ENCODE measurements at places on chromosomes 13 and 19.

GRCh38 chr19:55258828-55259539, at the start of gene PPP6R1:
Gene PPP6R1 (minus strand): TSS chr19:55259017. CDS start chr19:55247103, 11,914 bp downstream.
- peak; percentile 100 for DNase-seq

DNA sequence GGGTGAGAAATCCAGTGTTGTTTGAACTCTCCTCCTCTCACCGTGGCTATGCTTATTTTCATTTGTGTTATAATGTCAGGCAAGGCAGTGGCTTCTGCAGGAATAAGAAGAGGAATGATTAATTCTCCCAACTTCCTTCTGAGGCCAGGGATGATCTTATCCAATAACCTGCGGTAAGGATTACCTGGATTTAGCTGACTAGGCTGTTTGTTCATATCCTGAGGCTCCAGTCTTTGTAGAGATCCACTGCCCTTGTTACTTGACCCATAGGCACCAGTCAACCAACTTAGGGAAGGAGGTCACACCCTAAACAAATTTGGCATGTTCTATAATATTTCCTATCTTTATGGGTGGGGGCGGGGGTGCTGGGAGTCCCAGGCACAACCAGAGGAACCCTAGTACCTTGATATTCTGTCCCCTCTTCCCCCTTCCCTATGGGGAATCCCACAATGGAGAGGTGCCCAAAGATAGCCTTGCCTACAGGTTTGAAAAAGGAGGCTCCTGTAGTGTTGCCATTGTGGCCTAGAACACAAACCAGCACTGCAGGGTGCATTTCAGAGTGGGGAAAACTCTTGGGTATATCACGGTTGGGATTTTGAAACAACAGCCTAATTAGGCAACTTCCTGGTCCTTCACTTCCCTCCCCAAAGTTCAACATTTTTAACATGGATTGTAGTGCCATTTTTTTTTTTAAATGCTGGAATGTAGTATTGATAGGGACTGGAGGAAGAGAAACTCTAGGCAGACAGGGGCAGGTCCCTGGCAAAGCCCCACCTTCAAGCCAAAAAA, 977.5 kb upstream of the SPRY2 start:
- no peak for DNase-seq

DNA sequence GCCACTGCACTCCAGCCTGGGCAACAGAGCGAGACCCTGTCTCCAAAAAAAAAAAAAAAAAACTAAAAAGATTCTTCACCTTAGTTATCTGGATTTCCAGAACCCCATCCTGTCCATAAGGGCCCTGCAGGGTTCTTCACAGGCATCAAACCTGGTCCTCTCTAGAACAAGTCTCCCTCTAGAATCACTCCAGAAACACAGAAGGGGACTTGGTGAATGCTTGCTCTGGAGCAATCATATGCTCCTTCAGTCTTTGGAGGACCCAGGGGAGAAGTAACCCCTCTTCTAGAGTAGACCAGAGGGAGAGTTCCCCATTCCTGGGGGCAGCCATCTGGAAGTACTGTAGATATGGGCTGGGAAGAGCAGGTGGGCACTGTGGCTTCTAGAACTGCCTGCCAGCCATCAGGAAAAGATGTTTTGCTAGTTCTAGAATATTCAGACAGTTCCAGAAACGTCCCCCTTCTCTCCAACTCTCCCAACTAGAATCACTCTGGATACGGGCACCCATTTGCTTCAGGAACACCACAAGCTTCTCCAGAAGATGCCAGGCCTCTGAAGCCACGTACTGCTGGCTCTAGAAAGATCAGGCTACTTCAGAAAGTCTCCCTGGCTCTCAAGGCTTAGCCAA, 2.8 kb downstream of the FUT1 start:
- no peak for DNase-seq

- no peak for DNase-seq
Measured at GRCh38 chr19:6413721-6414643, 10.6 kb downstream of the KHSRP start.

DNA sequence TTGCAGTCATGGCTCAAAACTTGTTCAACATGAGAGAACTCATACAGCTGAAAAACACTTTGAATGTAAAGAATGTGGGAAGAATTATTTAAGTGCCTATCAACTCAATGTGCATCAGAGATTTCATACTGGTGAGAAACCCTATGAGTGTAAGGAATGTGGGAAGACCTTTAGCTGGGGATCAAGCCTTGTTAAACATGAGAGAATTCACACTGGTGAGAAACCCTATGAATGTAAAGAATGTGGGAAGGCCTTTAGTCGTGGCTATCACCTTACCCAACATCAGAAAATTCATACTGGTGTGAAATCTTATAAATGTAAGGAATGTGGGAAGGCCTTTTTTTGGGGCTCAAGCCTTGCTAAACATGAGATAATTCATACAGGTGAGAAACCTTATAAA, 20.1 kb downstream of the ZNF283 start:
- no peak for DNase-seq

GRCh38 chr13:26660766-26661165, 99.8 kb downstream of the GPR12 start:
- DNase-seq: peak; percentile 26

- DNase-seq: no peak
Measured at GRCh38 chr19:29379257-29380021, 146.4 kb upstream of the VSTM2B start.

DNA sequence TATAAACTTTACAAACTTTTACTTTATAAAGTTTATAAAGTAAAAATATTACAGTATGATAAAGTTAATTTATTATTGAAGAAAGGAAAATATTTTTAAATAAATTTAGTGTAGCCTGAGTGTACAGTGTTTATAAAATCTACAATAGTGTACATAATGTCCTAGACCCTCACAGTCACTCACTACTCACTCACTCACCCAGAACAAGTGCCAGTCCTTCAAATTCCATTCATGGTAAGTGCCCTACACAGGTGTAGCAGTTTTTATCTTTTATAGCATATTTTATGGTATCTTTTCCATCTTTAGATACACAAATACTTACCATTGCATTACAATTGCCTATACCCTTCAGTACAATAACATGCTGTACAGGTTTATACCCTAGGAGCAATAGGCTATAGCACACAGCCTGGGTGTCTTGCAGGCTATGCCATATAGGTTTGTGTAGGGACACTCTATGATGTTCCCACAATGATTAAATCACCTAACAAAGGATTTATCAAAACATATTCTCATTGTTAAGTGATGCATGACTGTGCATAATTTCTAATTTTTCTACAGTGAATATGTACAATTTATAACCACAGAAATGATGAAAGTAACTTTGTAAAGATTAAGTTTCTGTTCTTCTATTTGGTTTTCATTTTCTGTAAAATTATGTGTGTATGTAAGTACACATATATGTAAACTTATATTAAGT, 98.0 kb downstream of the SPRY2 start:
- DNase-seq: no peak

- DNase-seq: no peak
Measured at GRCh38 chr13:30882996-30883766, 22.9 kb upstream of the MEDAG start.

DNA sequence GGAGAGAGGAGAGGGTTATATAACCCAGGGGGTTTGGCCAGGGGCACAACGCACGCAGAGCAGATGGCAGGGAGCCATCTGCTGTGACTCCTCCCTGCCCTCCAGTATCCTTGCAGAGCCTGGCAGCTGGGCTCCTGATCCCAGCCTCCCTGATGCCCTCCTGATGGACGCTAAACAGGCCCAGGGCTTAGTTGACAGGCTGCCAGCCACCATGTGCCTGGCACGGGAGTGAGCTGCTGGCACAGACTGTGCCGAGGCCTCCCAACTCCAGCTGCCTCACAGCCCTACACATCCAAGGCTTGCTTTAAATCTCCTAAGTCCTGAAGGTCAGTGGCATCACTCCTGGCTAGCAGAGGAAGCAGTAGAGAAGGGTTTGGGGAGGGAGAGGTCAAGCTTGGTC, 16.7 kb downstream of the SYDE1 start:
- no peak for DNase-seq

- DNase-seq: no peak
Measured at GRCh38 chr19:347946-348861, 3.6 kb upstream of the MIER2 start.

GRCh38 chr19:30678168-30678567, 306.0 kb downstream of the ZNF536 start:
- DNase-seq: no peak

- DNase-seq: no peak
Measured at GRCh38 chr13:25927932-25928331, 123.9 kb downstream of the SHISA2 start.

- no peak for DNase-seq
Measured at GRCh38 chr19:48364598-48365348, 606 bp downstream of the SYNGR4 start.

GRCh38 chr13:68304286-68304893, 1074.3 kb upstream of the PCDH9 start:
- peak; percentile 57 for DNase-seq

DNA sequence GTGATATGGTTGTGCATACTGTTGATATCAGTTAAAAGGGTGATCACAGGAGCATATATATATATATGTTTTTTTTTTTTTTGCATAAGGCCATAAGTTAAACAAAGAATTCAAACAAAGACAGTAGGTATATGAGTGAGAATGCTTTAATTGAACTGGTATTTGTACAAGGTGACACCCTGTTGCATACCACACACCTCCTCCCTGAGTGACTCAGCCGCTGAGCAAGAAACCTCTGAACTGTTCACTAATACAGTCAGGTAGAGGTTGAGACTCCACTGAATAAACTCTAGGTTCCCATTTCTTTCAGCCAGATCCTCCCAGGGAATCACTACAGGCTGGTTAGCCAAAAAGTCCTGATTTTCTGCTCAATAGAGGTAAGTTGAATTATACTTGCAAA, at the start of gene SCEL:
Gene SCEL, plus strand, starts transcription at position 259 of the 400 bp plus-strand sequence. CDS start 20,170 bp downstream, outside the sequence.
- no peak for DNase-seq
